ENCODE measurements at places on chromosomes 1 and 21.
A peak's percentile ranks its signal among the peaks of the same experiment; 100 is the strongest.

GRCh38 chr21:42417533-42417932 is 13.8 kb downstream of the UBASH3A start:
- DNase-seq: peak; percentile 81

- DNase-seq: no peak
These were observed at the start of gene FAM163A for GRCh38 chr1:179742717-179743678. Gene FAM163A (plus strand): TSS chr1:179743291. CDS start chr1:179813098, 69,807 bp downstream.

DNA sequence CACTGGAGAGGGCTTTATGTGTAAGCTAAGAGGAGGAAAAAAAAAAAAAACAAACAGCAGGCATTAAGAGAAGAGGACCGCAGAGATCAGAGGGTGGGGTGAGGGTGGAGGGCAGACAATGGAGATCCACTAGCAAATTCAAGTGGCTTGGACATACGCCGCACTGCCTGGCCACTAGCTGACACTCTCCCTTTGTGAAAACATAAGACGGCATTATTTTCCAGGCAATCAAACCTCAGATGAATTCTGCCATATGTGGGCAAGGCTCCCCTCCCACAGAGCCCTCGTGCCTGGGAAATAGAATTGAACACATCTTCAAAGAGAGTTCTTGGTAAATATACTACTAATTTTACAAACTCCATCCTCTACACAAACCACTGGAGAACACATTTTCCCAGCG is 53.6 kb downstream of the ERG start:
- DNase-seq: no peak

DNA sequence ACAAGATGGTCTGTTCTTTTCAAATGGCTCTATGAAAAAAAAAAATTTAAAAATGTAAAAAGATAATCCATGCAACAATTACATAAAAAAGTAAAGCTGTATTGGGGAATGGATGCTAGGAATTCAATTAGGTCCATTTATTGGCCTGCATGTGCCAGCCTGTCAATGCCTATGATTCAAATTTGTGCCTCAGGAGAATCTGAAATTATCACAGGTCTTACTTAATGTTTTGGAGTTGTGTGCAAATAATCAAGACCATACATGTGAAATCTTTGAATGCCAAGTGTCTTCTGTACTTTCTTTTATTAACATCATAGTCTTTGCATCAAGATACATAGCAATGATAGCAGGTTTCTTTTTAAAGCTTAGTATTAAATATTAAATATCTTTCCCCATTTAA is 13.5 kb upstream of the KLHL12 start:
- DNase-seq: no peak

DNA sequence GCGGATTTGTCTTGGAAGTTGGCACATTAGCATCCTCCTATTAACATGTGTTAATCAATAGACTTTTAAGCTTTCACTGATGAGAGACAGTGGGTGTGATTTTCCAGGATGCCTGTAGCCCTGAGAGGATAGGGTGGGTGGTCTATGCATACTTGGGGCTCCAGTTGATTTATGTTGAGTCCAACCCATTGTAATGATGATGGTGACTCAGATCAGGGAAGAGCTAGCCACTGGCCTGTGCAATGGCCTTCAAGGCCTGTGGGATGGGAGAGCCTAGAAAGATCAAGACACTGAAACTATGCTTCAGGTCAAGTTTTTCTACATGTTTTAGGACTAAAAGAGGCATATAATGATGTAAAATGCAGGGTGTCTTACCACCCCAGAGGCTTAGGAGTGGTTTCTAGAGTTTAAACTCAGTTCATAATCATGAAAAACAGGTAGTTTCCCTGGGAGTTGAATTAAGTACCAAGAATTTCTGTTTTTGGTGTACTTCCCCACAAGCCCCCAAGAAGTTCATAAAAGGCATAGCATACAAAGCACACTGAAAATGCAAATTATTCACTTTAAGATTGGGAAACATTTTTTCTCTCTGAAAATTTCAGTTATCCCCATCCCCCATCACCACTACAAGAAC is 19.9 kb downstream of the BEND5 start:
- no peak for DNase-seq

DNA sequence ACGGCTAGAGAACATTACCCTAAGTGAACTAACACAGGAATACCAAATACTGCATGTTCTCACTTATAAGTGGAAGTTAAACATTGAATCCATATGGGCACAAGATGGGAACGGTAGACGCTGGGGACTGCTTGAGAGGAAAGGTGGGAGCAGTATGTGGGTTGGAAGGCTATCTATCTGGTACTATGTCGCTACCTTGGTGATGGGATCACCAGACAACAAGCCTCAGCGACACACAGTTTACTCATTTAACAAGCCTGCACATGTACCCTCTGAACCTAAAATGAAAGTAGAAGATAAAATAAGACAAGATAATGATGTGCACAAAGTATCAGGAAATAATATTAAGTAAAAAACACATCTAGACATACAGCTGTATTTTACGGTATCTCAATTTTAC is 819 bp downstream of the PYHIN1 start:
- DNase-seq: peak; percentile 42

DNA sequence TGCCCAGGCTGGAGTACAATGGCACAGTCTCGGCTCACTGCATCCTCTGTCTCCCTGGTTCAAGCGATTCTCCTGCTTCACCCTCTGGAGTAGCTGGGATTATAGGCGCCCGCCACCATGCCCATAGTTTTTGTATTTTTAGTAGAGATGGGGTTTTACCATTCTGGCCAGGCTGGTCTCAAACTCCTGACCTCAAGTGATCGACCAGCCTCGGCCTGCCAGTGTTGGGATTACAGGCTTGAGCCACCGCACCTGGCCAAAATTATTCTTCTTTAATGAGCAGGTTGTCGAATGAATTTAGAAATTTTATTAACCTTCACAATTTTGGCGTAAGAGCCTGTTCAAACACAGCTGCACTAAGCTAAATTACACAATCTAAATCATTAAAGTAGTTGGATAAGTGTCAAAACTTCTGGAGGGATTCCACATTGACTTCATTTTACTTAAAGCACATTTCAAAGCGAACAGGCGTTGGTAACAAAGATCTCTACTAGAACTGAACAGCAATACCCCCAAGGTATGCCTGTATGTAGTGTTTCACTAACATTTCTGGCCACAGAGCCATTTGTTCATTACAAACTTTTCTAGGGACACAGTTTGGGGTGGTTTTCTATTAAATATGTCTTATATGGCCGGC is 5.2 kb upstream of the CTH start:
- no peak for DNase-seq

- DNase-seq: peak; percentile 83
These were observed 11.9 kb upstream of the PADI3 start for GRCh38 chr1:17236779-17237560.

DNA sequence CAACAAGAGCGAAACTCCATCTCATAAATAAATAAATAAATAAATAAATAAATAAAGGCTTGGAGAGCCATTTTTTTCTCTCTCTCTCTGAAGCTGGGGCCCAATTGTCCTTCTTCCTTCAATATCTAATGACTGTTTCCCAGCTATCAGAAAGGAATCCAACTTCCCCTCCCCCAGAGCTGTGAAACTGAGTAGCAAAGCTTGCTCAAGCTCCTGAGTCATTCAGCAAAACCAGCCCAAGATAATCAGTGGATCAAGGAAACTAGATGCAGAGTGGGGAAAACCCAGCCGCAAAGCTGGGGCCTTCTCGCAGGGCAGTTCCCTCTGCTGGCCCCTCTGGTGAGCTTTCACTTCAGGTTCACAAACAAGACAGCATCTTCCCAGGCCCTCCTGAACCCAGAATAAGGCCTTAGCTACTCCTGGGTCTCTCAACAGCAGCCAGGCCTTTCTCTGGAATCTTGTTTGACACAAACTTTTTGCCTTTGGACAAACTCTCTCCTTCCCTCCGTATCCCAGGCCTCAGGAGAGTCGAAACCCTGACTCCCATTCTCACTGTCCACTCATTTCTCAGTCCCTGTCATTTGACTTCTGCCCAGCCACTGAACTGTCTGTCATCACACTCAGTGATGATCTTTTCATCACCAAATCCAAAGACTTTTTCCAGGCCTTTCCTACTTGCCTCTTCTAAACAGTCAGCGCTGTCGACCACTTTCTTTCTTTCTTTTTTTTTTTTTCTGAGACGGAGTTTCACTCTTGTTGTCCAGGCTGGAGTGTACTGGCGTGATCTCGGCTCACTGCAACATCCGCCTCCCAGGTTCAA is 18.0 kb upstream of the PTP4A2 start:
- DNase-seq: peak; percentile 97

- DNase-seq: no peak
These were observed 74.9 kb downstream of the DNAH14 start for GRCh38 chr1:225004396-225004795.

- DNase-seq: peak; percentile 39
These were observed 132.9 kb downstream of the SYF2 start for GRCh38 chr1:25099343-25099951.

GRCh38 chr1:154186177-154186576 is 5.7 kb downstream of the TPM3 start:
- DNase-seq: peak; percentile 79

DNA sequence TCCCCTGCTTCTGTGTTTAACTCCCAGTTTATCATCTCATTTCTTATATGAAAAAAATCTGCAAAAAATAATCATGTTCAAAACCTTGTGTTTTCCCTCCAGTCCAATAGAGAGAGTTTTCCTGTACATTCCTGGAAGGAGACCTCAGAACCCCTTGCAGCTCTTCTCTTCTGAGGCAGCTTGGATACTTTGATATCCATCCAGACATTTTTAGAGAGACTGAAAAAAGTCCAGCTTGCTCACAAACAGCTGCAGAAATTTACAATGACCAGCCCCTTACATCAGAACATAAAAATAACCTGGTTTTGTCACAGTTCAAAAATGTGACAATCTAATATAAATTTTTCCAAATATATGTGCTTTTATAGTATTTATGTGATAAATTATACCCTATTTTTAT is 73.3 kb upstream of the C1orf115 start:
- DNase-seq: no peak

DNA sequence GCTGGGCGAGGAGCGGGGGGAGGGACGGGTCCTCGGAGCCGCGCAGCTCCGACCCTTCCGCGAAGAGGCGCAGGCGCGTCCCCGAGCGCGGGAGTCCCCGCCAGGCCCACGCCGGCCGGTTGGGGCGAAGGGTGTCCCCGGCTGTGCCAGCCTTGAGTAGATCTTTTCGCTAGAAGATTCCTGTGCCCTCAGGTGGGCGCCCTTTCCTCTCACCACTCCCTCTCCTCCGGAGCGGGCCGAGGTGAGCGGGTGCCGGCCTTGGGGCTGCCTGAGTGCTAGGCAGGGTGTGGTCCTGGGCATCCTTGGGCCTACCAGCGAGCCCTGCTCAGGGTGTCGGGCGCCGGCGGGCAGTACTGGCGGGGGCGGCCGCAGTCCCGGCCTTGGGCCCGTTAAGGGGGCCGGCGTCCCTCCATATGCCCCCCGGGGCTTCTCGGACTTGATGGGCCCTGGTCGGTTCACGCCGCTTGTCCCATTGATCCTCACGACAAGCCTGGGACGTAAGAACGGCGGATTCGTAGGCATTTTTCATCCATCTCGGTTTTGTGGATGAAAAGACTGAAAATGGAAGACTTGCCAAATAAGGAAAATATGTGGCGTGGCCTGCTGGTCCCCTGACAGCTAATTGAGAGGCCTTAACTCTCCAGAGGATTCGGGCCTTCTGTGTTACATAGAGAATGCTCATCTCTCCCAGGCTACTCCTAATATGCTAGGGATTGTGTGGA is 712 bp downstream of the DEGS1 start:
- peak; percentile 76 for DNase-seq

GRCh38 chr1:152543820-152544219 is 22.8 kb downstream of the LCE3E start:
- peak; percentile 21 for DNase-seq

- DNase-seq: no peak
These were observed 58.8 kb downstream of the CASZ1 start for GRCh38 chr1:10737651-10738050.

DNA sequence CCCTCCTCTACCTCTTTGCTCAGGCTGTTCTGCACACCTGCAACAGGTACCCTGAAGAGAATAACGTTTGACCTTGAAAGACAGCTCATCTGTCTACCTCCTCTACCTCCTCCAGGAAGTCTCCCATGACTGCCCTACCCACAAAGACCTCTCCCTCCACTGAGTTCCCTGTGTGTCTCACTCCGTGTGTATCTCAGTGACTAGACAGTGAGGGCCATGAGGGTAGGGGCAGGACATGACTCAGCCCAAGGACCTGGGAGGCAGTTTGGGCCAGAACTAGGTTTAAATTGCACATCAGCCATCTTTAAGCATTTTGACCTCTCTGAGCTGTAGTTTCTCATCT is 32.0 kb upstream of the LRP8 start:
- no peak for DNase-seq

- peak; percentile 91 for DNase-seq
These were observed 55.2 kb downstream of the PUM1 start for GRCh38 chr1:31010086-31010989.

DNA sequence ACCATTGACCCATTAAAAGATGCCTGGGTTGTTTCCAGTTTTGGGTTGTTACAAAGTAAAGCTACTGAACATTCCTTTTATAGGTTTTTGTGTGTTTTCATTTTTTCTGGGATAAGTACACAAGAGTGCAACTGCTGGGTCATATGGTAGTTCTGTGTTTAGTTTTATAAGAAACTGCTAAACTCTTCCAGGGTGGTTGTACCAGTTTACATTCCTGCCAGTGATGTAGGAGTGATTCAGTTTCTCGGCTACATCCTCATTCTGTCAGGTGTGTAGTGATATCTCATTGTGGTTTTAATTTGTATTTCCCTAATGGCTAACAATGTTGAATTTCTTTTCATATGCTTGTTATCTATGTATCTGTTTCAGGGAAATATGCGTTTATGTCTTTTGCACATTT is 58.5 kb upstream of the DNAJC6 start:
- no peak for DNase-seq

DNA sequence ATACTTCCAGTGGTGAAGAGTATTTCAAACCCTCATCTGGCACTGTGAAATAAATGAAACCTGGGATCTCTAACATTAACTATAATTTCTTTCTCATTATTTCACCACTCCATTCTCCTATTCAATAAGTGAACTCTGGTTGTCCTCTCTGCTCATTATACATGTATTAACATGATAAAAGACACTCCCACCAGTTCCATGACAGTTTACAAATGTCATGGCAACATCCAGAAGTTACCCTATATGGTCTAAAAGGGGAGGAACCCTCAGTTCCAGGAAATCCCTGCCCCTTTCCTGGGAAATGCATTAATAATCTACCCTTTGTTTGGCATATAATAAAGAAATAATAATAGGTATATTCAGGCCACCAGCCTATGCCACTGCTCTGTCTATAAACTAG is 62.7 kb upstream of the BRINP3 start:
- no peak for DNase-seq

GRCh38 chr1:1426496-1427105 is 5.5 kb upstream of the ANKRD65 start:
- DNase-seq: no peak

- DNase-seq: no peak
These were observed 23.9 kb upstream of the EPB41 start for GRCh38 chr1:28890435-28890834.

DNA sequence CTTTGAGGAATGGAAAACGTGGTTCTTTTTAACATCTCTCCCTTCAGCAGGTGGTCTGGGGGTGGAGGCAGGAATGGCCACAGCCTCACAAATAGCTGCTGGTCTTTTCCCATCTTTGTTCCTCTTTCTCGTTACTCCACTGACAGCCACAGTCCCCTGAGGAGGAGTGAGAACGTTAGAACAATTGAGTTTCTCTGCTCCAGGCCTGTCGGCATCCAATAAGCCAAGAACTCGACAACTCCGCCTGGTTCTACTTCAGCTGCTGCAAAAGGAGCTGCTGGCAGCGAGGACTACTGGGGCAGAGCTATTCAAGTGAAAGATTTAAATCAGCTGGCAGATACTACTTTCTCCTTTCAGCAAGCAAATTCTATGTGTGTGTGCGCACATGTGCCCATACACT is 169.5 kb upstream of the GALNT2 start:
- no peak for DNase-seq

Measured in activated CD4-positive, alpha-beta T cell treated with anti-CD3 and anti-CD28 coated beads, Interleukin-10, Interleukin-2, amounts not matched to agents 100 ng/mL and 50 ng/mL, durations not matched to agents 16 hours and 8 hours (primary cell).